ENCODE measurements at places on chromosomes 4 and X. TPM values are rescaled to one million over a fixed set of nuclear protein-coding genes. Genes with fewer than 3 reads are reported as not detected.

PHOX2B gene
- polyA plus RNA-seq, result 0.09 TPM

GAGE12J gene
- polyA plus RNA-seq, result not detected

ZFYVE28 gene
- 1.7 TPM for polyA plus RNA-seq

SPANXB1 gene
- not detected for polyA plus RNA-seq

PRICKLE3 gene
- 2.5 TPM for polyA plus RNA-seq

WNK3 gene
- 2.7 TPM for polyA plus RNA-seq

JCHAIN gene
- 0.90 TPM for polyA plus RNA-seq

ADH6 gene
- polyA plus RNA-seq, result 3.5 TPM

PAGE2 gene
- not detected for polyA plus RNA-seq

HGFAC gene
- 3.2 TPM for polyA plus RNA-seq

ANKRD50 gene
- 51.0 TPM for polyA plus RNA-seq

GLRB gene
- polyA plus RNA-seq, result 11.5 TPM

GIMD1 gene
- not detected for polyA plus RNA-seq

FAT1 gene
- polyA plus RNA-seq, result 231 TPM

TMEM271 gene
- polyA plus RNA-seq, result 0.06 TPM

AR gene
- polyA plus RNA-seq, result 3.3 TPM

DNA sequence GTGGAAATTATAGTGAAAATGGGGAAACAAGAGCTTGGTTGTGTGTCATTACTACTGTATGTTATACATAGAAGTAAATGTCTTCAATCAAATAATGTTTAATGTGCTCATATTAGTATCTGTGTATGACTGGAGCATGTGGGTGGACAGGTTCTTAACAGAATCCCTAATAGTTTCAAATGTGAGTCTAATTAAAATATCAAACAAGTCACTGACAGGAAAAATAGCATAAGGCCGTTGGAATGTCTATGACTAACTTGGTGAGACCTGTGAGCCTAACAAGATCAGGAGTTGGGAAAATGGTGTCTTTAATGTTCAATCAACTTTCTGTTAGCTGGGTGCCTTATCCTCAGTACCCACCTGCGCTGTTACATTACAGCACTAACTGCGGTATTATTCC, 6.2 kb upstream of the CXCL3 start:
- DNase-seq, result no peak

- DNase-seq, result no peak
These were observed 119.7 kb downstream of the PCDH7 start for GRCh38 chr4:30839583-30840520.

DNA sequence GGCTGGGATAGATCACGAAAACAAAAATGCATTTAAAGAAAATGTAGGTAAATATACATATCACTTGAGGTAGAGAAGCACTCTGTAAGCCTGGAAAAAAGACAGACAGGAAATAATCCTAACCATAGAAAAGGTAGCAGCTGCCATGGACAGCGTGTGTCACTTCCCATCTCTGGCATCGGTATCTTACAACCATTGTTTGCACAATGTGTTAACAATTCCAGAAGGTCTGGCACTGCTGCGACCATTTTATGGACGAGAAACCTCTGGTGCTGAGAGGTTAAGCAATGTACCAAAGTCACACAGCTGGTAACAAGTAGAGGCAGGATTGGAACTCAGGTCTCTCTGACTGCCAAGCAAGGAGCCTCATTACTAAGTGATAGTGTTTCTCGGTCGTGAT, 1.7 kb upstream of the MTNR1A start:
- DNase-seq, result no peak

DNA sequence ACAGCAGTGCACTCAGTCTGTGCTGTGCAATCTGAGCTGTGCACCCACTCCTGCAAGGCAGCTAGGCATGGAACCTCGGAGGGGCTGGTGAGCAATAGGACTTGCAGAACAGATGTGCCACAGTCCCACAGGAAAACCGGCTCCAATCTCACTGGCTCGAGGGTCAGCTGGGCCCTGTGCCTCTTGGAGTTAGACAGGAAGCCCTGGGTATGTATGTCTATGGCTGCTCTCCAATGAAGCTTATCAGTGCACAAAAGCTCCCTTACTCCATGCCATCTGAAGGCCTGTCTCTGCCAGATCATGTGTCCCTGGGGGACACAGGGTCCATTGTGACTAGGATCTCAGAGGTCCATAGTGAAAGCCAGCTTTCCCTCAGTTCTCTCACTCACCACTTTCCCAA, 335.8 kb downstream of the SH3BGRL start:
- no peak for DNase-seq

- no peak for DNase-seq
These were observed 585.6 kb downstream of the IL1RAPL1 start for GRCh38 chrX:29172880-29173279.

GRCh38 chr4:89056292-89056952, 563 bp downstream of the FAM13A start:
- no peak for DNase-seq

- DNase-seq, result no peak
These were observed 12.9 kb downstream of the SMIM9 start for GRCh38 chrX:154821523-154821922.

- no peak for DNase-seq
These were observed 2.6 kb downstream of the LSM6 start for GRCh38 chr4:146178126-146178525.

GRCh38 chrX:143635915-143636314, at the start of gene SLITRK4:
SLITRK4 (minus strand) TSS chrX:143636101; CDS start chrX:143631108, 4,993 bp downstream.
- DNase-seq, result no peak

DNA sequence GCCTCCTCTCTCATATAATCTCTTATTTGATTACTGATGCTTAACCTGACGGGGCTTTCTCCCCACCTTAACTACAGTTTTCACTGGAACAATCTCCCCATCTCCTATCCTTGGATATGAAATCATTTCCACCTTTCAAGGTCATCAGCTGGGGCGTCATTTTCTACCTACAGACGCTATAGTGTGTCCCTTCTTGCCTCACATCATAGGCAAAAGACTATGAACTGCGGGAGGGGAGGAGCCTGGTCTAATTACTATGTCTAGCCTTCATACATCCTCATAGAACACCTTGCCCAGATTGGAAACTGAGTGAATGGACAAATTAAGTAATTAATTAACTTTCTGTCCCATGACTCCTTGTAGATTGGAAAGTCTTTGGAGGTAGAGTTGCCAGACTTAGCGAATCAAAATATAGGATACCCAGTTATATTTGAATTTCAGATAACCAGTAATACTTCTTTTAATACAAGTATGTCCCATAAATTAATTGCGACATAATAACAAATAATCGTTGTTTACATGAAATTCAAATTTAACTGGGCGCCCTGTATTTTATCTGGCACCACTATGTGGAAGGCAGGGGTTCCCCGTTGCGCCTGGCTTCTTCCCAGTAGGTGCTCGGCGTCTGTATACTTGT, 752 bp upstream of the ATP6AP2 start:
- no peak for DNase-seq

DNA sequence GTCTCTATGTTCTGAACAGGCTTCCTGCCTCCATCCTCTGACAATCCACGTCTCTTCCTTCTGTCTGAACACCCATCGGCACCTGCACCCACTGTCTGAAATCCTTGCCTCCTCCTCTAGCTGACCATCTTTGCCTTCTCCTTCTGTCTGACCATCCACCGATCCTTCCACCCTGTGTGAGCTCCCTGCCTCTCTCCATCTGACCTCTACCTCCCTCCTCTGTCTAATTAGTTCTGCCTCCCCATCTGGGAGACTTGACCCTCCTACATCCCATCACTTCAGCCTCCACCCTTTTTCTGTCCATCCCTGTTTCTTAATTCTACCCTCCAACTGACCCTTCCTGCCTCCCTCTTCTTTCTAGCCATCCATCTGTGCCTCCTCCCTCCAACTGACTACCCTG, 10.0 kb downstream of the SLC38A5 start:
- no peak for DNase-seq

DNA sequence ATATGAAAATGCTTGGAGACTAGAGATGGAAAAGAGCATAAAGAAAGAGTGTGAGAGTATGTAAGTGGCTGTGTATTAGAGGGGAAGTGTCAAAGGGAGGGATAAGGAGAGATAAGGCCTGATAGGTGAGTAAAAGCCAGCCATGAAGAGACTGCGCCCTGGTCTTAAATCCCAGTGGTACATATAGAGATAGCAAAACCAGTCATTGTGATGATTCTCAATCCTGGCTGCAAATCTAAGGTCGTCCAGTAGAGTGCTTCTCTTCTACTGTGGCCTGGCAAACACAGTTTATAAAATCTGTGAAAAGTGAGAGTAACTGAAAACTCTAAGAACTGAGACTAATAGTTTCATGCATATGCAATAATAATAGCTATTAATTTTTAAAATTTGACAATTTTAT, 86.9 kb downstream of the MAB21L2 start:
- DNase-seq, result no peak

DNA sequence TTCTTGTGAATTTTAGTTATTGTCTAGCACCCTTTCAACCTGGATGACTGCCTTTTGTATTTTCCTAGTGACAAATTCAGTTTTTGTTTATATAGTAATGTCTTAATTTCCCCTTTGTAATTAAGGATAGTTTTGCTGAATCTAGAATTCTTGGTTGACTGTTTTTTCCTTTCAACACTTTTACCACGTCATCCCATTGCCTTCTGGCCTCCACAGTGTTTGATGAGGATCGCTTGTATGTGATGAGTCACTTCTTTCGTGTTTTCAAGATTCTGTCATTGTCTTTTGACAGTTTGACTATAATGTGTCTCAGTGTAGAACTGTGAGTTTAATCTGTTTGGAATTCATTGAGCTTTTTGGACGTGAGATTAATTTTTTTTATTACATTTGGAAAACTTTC, 30.1 kb downstream of the KDM6A start:
- DNase-seq, result no peak

- DNase-seq, result no peak
These were observed 17.7 kb downstream of the SLC10A6 start for GRCh38 chr4:86831262-86832130.

- DNase-seq, result no peak
These were observed 8.9 kb upstream of the GSX2 start for GRCh38 chr4:54090804-54091623.

- DNase-seq, result no peak
These were observed 197.6 kb downstream of the ANTXR2 start for GRCh38 chr4:79875344-79875899.

DNA sequence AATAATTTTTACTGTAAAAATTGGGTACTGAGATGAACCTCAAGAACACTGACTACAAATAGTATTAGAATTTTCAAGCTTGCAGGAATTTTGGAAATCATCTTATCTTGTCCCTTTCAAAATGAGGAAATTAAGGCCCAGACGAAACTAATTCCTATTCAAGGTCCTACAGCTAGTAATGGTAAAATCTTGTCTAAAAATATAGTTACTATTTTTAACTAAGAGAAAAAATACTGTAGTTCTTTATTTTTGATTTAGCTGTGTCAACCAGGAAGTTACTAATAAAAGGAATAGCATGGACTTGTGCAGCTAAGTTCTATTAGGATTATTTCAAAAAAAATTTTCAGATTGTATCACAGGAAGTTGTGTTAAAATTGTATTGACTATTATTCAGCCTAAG, 12.7 kb downstream of the PRIMPOL start:
- no peak for DNase-seq

GRCh38 chrX:124239911-124240310, 92.5 kb upstream of the TEX13D start:
- DNase-seq, result no peak

- DNase-seq, result no peak
These were observed 62.1 kb downstream of the CLCN3 start for GRCh38 chr4:169682372-169683047.

Data from left renal pelvis (tissue), 4 donors.